ENCODE measurements at places on chromosomes 3 and 15.

DNA sequence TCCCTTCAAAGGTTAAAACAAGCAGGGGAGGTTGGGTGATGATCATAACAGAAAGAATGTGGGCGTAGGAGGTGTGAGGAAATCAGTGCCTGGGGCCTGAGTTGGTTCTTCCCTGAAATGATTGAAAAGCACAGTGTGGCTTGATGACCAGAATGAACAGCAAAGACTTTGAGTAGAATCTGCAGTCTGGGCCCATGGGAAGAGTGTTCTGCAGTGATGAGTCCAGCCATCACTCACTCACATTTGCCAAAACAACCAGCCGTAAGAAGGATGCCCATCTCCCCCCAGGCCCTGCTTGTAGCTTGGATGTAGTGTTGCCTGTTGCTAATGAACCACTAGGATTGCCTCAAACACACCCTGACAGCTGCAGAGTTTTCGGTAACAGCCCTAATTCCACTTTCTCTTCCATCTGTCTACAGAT, 67.9 kb downstream of the VGLL3 start:
- peak overlapping the region; percentile 24 for H3K27ac ChIP-seq
- H3K4me3 ChIP-seq: no peak overlapping the region
- H3K27me3 ChIP-seq: no peaks in the 10 kb centered on the region

GRCh38 chr3:101131767-101132166, 138.5 kb upstream of the ABI3BP start:
- no peak overlapping the region for H3K4me3 ChIP-seq
- H3K4me1 ChIP-seq: no peaks in the 10 kb centered on the region
- H3K36me3 ChIP-seq: no peaks in the 10 kb centered on the region
- H3K27ac ChIP-seq: no peak overlapping the region
- DNase-seq: no peak
- no peaks in the 10 kb centered on the region for H3K27me3 ChIP-seq

GRCh38 chr3:9727743-9728142, 3.8 kb upstream of the BRPF1 start:
- no peaks in the 10 kb centered on the region for H3K36me3 ChIP-seq
- H3K4me3 ChIP-seq: no peak overlapping the region
- peaks cover 6% of the 10 kb centered on the region for H3K4me1 ChIP-seq
- H3K27ac ChIP-seq: no peak overlapping the region

DNA sequence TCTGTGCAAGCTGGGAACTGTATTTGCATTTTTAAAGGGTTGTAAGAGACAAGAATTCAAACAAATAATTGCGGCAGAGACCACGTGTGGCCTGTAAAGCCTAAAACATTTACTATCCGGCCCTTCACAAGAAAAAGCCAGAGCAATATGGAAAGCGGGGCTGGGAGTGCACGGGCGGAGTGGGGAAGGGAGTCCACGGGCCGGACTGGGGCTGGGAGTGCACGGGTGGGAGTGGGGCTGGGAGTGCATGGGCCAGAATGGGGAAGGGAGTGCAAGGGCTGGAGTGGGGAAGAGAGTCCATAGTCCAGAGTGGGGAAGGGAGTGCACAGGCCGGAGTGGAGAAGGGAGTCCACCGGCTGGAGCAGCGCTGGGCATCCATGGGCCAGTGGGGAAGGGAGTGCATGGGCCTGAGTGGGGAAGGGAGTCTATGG, 41.2 kb downstream of the KLF15 start:
- no peak overlapping the region for H3K4me3 ChIP-seq
- no peaks in the 10 kb centered on the region for H3K4me1 ChIP-seq
- H3K27ac ChIP-seq: no peak overlapping the region
- no peaks in the 10 kb centered on the region for H3K27me3 ChIP-seq

DNA sequence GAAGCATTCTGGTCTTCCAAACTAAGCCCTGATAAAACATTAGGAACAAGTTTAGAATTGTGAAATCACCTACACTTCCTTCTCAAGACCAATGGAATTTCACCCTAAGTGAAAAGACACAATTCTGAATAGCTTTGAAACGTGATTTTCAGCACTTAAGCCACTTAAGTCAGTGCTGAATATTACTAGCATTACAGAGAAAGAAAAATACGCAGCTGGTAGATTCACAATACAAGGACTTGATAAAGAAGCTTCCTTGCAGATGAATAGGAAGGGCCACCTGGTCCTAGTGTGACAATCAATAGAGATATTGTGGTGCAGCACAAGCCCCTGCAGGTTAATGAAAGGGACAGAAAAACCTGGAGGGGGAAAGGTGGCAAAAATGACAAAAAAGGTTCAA, 353.1 kb upstream of the ALCAM start:
- no peak overlapping the region for H3K4me3 ChIP-seq
- no peaks in the 10 kb centered on the region for H3K27me3 ChIP-seq
- no peak for DNase-seq
- H3K36me3 ChIP-seq: no peaks in the 10 kb centered on the region

DNA sequence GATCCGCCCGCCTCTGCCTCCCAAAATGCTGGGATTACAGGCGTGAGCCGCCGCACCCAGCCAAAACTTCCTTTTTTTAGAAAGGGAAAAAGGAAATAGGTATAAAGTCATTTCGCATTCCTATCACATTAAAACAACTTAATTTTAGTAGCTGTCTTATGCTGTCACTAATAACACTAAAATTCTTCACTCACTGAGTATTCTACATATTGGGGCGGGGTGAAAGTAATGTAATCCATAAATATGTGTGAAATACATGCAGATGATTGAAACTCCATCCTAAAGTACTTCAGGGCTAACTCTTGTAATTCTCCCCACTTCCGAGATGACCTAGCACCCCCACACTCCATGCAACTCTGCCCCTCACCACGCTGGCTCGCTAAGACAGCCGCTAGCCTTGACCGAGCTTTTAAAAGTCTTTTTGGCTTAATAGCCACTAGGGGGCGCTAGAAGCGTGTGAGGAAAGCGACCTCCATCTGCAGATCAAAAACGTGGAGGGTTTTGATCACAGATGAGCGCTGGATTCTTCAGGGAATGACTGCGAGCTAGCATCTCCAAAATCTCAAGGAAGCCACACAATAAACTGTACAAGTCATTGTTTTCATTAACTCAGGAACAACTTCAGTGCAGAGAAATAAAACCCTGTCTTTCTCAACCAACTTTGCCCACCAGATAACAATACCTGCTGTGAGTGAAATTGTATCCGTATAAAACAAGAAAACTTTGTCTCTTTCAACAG, 129.3 kb upstream of the IGF1R start:
- no peak for DNase-seq
- no peaks in the 10 kb centered on the region for H3K27me3 ChIP-seq
- no peak overlapping the region for H3K4me3 ChIP-seq
- H3K36me3 ChIP-seq: no peaks in the 10 kb centered on the region
- H3K4me1 ChIP-seq: no peaks in the 10 kb centered on the region

- no peak overlapping the region for H3K4me3 ChIP-seq
- no peak for DNase-seq
- peaks cover 3% of the 10 kb centered on the region for H3K4me1 ChIP-seq
- no peaks in the 10 kb centered on the region for H3K36me3 ChIP-seq
- H3K27me3 ChIP-seq: no peaks in the 10 kb centered on the region
Measured at GRCh38 chr3:184618811-184619210, 57.2 kb downstream of the EPHB3 start.

DNA sequence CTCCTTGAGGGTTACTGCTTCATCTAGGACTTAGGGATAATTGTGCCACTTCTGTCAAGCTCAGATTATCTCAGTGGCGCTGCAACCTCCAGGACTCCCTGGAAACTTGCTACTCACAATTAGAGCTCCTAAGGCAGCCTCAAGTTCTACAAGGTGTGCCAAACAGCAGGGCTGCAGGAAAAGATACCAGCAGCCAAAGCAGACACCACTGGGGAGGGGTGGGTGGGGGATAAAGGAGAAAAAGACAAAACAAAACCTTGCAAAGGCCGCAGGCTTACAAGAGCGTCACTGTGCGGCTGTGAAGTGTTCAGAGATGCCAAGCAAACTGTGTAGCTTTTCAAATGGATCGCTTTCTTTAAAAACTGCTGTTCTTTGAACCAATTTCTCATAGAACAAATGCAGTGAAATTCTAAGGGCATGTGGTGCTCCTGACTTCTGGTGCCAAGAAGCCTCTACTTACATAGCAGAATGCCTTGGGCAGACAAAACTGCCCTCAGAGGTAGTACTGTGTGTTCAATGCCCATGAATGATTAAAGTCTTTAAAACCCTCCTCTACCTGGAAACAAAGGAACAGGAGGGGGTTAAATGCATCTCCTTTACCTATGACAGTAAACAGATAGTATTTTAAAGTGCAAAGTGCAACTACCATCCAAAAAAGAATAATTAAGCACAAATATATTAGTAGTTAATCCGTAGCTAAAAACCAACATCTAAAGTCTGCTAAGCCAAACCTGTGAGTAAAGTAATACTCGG, 353.4 kb downstream of the FOXP1 start:
- H3K36me3 ChIP-seq: no peaks in the 10 kb centered on the region
- no peak for DNase-seq
- no peaks in the 10 kb centered on the region for H3K27me3 ChIP-seq
- no peak overlapping the region for H3K27ac ChIP-seq
